ENCODE measurements at places on chromosomes 2 and 18. TPM values are rescaled to one million over a fixed set of nuclear protein-coding genes. Genes with fewer than 3 reads are reported as not detected.
A peak's percentile ranks its signal among the peaks of the same experiment; 100 is the strongest.

Gene ANKRD62
- not detected for total RNA-seq

Gene C1GALT1C1L
- total RNA-seq = 2.5 TPM

Gene SATB2
- 2.3 TPM for total RNA-seq

Gene IL1R2
- 0.89 TPM for total RNA-seq

Gene MBD2
- total RNA-seq = 33.5 TPM

Gene CNRIP1
- total RNA-seq = 1.6 TPM

Gene CACNB4
- total RNA-seq = 0.75 TPM

Gene RAB6C
- total RNA-seq = not detected

Gene CSRNP3
- total RNA-seq = 4.2 TPM

Gene CRYBA2
- not detected for total RNA-seq

Gene GPR55
- total RNA-seq = not detected

DNA sequence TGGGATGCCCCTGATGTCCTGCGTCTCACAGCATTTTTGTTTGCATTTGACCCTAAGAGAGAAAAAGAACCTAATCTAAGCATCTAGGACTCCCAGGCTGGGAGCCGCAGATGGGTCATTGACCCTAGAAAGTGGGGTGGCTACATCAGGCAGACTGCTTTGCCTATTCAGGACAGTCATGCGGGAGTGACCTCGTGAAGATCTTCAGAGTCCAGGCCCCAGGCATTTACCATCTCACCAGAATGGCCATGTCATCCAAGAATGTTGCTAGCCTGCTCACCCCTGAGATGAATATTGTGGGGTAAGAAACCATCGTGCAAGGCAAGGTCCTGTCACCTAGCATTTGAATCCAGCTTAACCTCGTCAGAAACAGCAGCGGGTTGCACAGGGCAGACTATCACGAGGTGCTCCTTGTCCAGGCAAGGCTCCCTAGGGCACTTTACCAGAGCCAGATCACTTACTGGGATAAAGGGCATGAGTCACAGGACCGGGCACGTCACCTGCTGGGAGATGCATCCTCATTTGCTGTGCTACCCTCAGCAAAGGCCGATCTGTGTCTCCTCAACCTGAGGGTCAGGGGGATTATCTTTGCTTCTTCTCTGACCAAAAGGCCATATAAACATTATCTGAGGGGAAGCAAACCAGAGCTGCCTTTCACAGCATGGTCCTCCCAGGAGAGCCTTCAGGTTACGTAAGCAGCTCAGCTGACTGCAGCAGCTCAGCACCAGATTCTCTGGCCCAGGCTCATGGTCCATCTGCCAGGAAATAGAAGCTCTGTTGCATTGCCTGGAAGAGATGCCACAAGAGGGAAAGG, 162.3 kb downstream of the ACKR3 start:
- peak; percentile 54 for DNase-seq

GRCh38 chr2:88871336-88871735, 179.9 kb downstream of the RPIA start:
- no peak for DNase-seq

DNA sequence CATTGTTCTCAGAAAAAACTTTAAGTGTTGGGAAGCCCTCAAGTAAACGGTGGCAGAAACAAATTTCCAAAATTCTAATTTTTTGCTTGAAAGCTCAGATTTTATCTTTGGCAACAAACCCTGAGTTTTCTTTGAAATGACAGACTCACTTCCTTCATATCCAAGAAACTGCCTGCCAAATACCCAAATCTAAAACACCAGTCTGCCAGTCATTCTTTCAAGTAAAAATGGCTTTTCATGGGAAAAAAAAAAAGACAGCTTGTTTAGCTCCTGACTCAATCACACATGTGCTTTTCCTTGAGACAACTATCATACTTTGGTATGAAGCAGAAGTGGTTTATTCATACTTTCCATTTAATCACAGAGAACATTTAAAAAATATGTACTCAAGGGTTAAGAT, 40.6 kb upstream of the CSRNP3 start:
- no peak for DNase-seq

GRCh38 chr2:35963824-35964223, 391.8 kb upstream of the CRIM1 start:
- no peak for DNase-seq

DNA sequence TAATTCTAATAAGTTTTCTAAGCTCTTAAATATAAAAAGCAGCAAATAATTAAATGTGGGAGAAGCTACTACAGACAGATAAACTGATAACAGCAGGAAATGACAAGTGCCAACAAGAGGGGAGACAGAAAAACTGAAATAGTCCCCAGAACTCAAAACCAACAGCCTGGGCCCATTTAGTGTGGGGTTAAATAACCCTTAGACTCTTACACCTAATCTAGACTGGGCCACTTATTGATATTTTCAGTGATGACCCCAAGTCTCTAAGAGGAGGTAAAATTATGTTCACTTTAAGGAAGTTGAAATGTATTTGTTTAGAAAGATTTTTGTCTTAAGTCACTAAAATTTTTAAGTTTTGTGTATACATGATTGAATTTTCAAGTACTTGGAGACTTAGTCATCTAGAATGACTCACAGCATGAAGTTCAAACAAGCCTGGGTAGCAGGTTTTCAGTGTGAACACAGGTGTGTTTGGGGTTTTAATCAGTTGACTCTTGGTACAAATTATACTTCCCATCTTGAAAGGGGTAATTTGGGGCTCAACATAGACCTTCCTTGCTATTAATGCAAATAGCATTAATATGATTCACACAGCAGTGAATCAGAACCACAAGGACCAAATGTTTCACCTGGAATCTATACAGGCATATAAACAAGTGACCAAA, 54.9 kb upstream of the MYO3B start:
- peak; percentile 94 for DNase-seq

DNA sequence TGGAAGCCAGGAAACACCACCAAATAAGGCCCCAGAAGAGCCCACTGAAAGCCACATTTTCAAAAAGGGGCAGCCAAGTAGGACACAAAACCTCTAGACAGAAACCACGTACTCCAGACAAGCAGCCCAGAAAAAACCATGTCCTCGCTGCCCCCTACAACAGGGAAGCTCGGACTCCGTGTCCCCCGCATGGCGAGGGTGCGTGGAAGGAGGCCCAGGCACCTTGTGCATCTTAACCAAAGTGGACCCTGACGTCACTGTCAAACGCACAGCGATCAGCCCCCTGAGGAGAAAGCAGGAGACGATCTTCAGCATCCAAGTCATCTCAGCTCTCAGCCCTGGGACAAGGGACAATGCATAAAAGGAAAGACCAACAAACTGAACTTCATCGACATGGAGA, 168.4 kb downstream of the EIPR1 start:
- DNase-seq = no peak

- no peak for DNase-seq
Observed at GRCh38 chr2:168948621-168949212, 47.6 kb downstream of the G6PC2 start.

DNA sequence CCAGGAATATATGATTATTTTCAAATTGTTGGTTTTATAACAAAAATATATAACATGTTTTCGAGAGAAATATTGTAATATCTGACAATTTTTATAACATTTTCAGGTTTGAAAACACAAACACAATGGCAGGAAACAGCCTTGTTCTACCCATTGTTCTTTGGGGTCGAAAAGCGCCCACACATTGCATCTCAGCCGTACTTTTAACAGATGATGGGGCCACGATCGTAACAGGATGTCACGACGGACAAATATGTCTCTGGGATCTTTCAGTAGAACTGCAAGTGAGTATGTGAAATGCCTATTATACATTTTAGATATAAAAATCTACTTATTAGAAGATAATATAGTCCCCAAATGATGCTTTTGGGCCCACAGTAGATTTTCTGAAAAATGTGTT, 21.2 kb downstream of the WDR7 start:
- DNase-seq = no peak

DNA sequence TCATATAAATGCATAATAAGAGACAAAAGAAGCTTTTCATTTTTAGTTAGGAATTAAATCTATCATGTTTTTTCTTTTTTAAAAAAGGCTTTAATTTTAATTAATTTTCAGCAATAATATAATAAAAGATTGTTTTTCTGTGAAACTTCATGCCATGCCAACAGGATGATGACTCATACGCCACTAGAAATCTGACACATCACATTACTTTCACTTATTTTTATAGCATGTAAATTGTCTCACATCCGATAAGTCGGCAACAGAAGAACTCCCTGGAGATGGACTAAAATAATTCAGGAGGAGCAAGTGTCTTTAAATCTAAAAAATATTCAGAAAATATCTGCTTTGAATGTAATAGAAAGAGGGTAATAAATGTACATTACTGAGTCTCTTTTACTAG, 1024.2 kb upstream of the ACVR2A start:
- peak; percentile 56 for DNase-seq

DNA sequence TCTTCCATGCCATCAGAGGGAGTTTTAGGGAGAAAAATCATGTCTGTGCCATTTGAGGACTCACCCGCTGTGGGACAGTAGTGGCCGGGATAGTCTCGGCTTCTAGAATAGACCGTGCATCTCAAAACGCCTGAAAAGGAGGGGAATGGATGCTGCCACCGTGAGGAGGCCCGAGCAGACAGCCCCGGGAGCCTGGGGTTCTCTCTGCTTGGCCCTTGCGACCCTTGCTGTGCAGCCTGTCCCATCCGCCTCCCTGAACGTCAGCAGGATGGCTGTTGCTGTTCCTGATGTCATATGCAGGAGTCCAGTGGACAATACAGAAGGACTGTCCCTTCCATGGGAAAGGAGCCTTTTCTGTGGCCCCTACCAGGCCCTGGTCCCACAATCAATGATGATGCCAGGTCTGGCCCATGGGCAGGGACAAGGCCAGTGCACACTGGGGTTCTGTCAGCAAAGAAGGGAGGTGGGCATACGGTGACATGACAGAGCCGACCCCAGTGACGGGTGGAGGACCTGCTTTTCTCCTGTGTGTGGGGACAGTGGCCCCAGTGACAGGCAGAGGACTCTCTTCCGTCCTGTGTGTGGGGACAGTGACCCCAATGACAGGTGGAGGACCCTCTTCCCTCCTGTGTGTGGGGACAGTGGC, 58.8 kb downstream of the ACKR3 start:
- no peak for DNase-seq

DNA sequence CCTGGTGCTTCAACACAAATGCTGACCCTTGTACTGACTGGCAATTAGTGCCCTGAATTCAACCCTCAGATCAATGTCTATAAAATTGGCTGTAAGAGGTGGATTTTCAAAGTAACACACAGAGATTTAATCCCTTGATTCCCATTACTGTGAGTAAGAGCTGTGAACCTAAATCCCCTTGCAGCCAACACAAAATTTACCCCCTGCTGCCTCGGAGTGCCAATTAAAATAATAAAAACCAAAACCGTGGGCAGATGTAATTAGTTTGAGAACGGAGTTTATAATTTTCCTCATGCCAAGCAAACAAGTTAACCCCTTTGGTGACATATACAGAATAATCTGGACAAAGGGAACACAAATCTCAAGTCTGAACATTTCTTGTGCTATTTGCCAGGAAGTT, 55.8 kb upstream of the REV1 start:
- DNase-seq = no peak

DNA sequence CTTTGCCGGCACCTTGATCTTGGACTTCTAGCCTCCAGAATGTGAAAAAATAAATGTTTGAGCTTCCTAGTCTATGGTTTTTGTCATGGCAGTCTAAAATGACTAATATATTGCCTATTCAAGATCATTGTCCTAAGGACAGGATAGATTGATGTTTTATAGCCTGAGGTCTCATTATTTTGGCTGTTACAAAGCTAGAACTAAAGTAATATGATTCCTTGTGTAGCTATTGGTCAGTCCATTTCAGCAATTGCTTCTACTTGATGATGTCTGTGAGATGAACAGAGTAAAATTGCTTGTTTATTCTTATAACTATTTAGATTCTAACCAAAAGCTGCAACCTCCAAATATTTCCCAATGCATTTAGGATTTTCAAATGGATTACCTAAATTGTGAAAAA, 145.0 kb downstream of the HRH4 start:
- no peak for DNase-seq

GRCh38 chr18:49698525-49699025, 114.8 kb downstream of the ACAA2 start:
- DNase-seq = no peak

- peak; percentile 91 for DNase-seq
Observed at GRCh38 chr2:157245846-157246764, 11.4 kb upstream of the GALNT5 start.

- no peak for DNase-seq
Observed at GRCh38 chr18:59048378-59048777, 91.3 kb upstream of the SEC11C start.

GRCh38 chr2:85064927-85065577, 68.1 kb upstream of the TCF7L1 start:
- no peak for DNase-seq

- DNase-seq = no peak
Observed at GRCh38 chr2:172333235-172333977, 94.0 kb upstream of the ITGA6 start.

GRCh38 chr2:29644949-29645348, 276.4 kb downstream of the ALK start:
- DNase-seq = no peak

DNA sequence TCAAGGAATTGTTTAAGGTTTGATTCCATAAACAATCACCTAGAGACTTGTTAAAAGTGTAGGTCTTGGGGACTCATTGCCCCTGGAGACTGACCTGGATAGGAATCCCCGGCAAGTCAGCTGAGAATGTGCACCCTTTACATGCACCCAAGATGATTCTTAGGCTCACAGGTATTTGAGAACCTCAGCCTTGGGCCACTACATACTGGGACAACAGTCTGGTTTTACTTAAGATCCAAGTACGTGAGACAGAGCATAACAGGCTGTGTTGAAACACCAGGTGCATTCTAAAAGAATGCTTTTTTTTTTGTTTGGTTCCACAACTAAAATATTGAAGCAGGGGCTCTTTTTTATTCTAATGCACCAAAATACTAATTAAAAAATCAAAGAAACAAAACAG, 215.8 kb downstream of the TMX3 start:
- DNase-seq = no peak

DNA sequence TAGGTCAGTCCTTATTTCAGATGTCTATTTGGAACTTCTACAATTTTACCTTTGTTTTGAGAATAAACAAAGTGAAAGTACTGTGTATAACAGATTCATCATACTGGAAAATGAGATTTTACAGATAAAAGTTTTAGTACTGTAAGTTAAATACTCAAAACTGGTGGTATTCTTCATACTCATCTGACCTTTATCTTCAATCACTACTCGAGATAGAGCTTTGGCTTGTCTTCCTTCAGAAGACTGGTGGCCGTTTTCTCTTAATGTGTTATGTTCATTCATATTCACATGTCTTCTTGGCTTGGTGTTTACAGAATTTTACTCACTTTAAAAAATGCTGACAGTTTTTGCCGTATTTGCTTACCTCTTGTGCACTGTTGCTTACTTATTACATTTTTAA, 2.1 kb downstream of the SPOPL start:
- DNase-seq = no peak

GRCh38 chr2:88636026-88636425, 8.8 kb upstream of the EIF2AK3 start:
- no peak for DNase-seq

All from renal cortical epithelial cell (primary cell).